ENCODE measurements at places on chromosomes 13 and 19.

- no peak for DNase-seq
These were observed 863.8 kb downstream of the GPC5 start for GRCh38 chr13:92262100-92262788.

DNA sequence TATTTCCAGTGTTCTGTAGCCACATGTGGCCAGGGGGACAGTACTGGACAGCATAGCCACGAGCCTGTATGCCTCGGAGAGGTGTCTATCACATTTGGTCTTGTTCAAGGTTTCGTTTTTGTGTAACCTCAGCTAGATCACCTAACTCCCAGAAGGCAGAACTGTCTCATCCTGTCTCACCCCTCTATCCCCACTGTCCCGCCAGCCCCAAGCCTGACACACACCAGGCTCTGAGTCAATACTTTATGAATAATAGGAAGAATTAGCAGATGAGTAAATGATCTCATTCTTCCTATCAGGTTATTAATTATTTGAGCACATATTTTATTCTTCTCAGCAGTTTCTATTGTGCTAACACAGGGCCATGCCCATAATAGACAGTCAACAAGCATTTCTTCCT lies 132.2 kb downstream of the NUFIP1 start:
- DNase-seq: no peak

GRCh38 chr19:11225172-11225571 lies 14.2 kb upstream of the ANGPTL8 start:
- DNase-seq: no peak

DNA sequence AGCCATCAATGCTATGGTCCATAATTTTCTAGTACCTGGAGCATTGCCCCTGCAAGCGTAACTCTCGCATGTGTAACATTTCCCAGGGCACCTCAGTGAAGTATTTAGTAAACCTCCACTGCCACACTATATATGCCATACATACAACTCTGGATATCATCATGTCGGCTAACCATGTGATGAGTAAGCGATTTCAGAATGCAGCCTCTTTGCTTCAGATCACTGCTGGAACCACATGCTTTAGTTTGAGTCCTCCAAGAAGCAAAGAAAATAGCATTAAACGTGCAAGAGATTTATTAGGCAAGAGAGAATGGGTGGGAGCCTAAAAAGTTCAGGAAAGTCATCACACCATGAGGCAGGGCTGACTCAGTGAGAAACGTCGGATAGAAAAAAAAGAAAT lies 635.6 kb upstream of the SLITRK5 start:
- no peak for DNase-seq

DNA sequence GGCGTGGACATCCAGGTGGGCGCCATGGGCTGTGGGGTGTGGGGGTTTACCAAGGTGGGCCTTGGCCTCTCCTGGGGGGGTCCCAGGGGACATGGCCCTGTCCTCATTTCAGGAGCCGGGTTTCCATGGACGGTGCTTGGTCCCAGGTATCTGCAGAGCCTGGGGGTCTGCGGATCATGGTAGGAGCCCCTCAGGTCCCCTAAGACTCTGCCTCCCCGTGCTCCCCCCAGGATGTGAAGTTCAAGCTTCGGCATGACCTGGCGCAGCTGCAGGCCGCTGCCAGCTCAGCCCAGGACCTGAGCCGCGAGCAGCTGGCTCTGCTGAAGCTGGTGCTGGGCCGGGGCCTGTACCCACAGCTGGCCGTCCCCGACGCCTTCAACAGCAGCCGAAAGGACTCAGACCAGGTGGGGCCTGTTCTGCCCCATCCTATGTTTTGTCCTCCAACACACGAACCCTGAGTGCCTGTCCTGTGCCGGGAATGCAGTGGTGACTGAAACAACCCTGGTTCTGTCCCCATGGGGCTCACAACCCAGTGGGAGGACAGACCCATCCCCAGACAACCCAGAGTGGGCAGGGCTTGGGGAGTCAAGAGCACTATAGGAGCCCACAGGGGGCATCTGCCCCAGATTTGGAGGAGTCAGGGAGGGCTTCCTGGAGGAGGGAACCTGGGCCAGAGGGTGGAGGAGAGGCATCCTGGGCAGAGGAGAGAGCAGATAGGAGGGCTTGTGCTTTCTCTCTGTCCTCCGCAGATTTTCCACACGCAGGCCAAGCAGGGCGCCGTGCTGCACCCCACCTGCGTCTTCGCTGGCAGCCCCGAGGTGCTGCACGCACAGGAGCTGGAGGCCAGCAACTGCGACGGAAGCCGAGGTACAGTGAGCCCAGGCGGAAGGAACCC lies 26.8 kb downstream of the DHX34 start:
- no peak for DNase-seq

- DNase-seq: no peak
These were observed 45.8 kb downstream of the MIPEP start for GRCh38 chr13:23843436-23843835.

- DNase-seq: no peak
These were observed 16.3 kb downstream of the PBX4 start for GRCh38 chr19:19602136-19602712.

GRCh38 chr19:1254530-1255185 lies 6.3 kb downstream of the MIDN start:
- no peak for DNase-seq

GRCh38 chr13:50448535-50448998 lies 394.9 kb downstream of the DLEU7 start:
- no peak for DNase-seq

Measured in ascending aorta (tissue), 2 donors.